Activated T-cell treated with anti-CD3 and anti-CD28 coated beads, Interleukin-2, amount 50 U/mL, for 1 hour (primary cell): ENCODE measurements at places on chromosomes 13 and 19.
A peak's percentile ranks its signal among the peaks of the same experiment; 100 is the strongest.

- DNase-seq, result no peak
Observed at GRCh38 chr13:33927315-33927714, 109.4 kb downstream of the RFC3 start.

DNA sequence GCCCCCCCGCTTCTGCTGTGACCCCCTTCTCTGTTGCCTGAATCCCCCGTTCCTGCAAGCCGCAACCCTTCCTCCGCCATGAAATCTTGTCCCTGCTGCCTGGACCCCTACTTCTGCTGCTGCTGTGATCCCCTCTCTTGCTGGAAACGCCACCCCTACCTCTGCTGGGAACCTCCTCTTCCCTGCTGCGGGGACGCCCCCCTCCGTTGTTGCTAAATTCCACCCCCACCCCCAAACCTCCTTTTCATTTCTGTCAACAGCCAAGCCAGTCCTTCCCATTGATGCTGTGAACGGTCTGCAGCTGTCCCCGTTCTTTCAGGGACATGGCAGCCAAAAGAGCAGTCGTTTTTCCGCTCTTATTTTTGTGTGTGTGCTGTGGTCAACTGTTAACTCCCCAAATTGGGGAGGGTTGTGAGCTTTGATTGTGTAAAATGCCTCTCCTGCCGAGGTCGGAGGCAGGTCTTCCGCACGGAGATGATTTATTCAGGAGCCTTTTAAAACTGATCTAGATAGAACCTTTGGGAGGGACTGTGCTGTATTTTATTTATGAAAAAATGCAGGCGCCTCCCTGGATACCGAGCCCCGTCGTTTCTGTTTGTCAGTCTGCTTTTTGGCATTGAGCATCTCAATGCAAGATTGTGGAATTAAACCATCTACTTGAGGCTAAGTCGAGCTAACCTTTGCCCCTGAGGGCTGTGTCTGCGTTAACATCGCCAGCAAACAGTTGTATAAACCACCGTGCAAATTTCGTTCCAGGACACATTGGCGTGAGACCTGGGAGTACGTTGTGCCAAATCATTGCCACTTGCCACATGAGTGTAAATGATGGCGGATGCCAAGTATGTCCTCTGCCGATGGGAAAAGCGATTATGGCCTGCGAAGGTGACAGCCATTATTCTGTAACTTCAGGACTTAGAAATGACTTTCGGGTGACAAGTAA lies 27.9 kb upstream of the NDUFS7 start:
- peak; percentile 28 for DNase-seq

DNA sequence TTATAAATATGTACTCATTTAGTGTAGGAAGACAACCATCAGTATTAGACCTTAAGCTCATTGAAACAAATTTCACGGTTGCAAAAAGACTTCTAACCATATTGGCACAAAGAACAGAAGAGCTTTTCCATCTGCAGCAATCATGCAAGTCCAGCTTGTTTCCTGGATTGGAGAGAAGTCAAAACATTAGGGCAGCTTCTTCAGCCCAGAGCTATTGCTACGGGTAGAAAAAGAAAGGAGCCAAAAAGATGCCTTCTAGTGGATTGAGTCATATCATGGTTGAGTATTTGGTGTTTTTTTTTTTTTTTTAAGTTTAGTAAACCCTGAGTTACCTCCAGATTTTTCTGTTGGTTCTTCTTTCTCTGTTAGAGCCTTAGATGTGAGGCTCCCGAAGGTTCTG lies 99.8 kb downstream of the WDFY2 start:
- no peak for DNase-seq

GRCh38 chr19:41566001-41566400 lies 10.0 kb upstream of the CEACAM21 start:
- no peak for DNase-seq

DNA sequence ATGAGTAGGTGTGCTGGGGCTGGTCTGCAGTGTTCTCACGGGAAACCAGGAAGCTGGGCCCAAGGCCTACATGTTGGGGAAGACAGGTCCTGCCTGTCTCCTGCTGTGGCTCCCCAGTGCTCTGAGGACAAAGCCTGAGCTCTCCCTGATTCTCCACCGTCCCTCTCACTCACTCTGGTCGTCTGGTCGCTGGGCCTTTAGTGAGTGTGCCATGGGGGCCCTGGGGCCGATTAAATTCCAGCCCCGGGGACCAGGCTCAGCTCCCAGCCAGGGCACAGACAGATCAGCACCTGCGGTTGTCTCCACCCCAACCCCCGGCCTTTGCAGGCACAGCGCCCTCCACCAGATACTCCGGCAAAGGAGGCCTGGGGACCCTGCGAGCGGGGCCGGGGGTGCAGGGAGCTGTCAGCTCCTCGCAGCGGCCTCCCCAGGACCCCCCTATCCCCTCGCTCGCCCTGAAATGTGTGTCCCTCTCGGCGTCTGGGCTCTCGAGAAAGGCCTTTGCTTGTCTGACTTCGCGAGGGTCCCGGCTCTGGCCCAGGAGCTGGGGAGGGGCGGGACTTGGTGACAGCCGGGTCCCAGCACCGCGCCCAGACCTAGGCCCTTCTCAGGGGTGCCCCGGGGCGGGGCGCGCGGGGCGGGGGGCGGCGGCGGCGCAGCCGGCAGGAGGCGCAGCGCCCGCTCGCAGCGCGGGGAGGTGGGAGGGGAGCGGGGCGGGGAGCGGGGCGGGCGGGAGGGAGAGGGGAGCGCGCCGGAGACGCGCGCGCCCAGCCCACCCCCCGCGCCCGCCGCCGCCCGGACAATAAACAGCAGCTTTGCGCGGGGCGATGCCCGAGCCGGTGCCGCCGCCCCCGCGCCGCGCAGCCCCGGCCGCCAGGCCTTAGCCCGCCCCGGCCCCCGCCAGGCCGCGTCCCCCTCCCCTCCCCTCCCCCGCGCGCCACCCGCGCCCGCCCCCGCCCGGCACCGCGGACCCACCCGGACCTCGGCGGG lies at the start of gene PALM:
TSS of gene PALM (plus strand) at position 782 of the 990 bp plus-strand sequence. CDS start 212 bp downstream, outside the sequence.
- no peak for DNase-seq

DNA sequence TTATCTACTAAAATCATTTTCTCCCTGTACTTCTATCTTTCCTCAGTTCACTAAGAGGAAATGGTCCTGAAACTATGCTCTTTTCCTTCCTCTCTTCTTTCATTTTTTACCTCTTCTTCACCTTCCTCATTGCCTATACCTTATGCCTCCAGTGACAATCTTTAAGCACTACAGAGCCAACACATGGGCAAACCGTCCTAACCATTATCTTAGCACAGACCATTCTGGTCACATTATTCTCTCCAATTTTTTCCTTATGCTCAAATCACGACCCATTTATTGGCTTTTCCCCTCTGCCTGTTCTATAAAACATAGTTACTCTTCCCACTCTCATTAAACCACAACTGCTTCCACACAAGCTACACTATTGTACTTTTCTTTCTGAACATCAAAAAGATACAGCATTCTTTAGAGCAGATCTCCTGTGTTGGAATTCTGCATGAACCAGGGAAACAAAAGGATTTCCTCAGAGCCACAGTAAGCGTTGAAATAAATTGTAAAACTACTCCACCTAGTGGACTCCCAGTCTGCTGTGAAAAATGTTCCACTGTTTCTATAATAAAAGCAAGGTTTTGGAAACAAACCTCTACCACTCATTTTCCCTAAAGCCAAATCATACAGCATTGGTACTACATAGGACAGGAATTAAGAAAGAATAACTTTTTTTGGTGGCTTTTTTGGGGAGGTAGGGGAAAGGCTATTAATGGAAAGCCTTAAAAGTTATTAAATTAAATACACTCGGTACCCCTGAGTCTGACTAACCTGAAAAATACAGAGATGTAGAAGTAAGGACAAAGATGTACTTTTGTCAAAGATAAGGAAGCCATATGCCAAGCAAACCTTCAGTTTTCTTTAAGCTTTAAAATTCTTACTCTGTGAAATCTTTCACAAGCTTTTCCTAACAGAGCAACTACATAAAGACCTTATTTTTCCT lies 19.5 kb downstream of the NUFIP1 start:
- DNase-seq, result no peak

GRCh38 chr13:93714171-93714570 lies 487.6 kb downstream of the GPC6 start:
- no peak for DNase-seq

GRCh38 chr13:101217086-101217485 lies 199.2 kb downstream of the NALCN start:
- no peak for DNase-seq

- DNase-seq, result no peak
Observed at GRCh38 chr13:106850973-106851650, 283.2 kb upstream of the ARGLU1 start.

- DNase-seq, result no peak
Observed at GRCh38 chr13:31611214-31611613, 128.1 kb upstream of the RXFP2 start.

- DNase-seq, result no peak
Observed at GRCh38 chr19:51380379-51380778, 7.4 kb downstream of the LIM2 start.

- DNase-seq, result no peak
Observed at GRCh38 chr13:25738342-25739196, 313.2 kb downstream of the SHISA2 start.

DNA sequence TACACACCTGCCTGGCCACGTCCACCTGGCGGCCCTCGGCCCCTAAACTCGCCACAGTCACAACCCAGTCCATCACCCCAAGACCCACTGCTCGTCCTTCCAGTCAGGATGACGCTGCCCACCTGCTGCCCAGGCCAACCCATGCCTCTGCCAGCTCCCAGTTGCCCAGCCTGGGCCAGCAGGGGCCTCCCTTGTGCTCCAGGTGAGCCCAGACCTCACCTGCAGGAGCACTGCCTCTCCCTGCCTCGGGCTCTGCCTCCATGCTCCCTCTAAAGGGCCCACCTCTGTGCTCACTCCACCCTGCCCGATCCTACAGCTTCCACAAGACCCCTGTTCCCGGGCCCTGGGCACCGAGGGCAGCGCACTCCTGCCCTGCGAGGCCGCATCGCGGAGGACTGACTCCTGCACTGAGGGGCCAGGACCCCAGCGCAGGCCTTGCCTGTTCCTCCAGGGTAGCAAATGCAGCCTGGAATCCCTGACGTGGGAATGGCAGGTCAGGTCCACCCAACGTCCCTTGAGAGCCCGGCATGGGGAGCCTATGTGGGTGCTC lies 8.0 kb upstream of the CACTIN start:
- no peak for DNase-seq

DNA sequence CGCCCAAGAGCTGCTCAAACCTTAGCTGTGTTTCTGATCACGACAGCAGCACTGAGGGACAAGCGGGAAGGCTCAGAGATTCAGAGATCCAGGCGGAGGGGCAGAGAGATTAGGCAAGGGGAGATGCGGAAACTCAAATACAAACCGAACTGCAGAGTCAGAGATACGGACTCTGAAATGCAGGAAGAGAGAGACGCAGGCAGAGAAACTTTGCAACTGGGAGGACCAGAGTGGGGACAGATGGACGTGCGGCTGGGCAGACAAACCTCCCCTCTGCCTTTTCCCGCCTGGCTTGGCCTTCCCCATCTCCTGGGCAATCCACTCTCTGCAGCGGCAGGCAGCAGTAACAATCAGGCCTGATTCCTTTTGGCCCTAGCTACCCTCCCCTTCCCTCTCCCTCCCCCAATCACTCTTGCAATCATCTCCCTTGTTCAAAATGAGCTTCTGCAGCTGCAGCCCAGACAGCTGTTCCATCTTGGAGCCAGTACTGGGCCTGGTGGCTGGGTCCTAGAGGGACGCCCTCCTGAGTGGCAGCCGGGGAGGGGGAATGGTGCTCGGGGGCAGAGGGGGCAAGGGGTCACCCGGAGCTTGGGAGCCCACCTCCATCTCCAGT lies 29.7 kb downstream of the OLFM2 start:
- DNase-seq, result no peak

DNA sequence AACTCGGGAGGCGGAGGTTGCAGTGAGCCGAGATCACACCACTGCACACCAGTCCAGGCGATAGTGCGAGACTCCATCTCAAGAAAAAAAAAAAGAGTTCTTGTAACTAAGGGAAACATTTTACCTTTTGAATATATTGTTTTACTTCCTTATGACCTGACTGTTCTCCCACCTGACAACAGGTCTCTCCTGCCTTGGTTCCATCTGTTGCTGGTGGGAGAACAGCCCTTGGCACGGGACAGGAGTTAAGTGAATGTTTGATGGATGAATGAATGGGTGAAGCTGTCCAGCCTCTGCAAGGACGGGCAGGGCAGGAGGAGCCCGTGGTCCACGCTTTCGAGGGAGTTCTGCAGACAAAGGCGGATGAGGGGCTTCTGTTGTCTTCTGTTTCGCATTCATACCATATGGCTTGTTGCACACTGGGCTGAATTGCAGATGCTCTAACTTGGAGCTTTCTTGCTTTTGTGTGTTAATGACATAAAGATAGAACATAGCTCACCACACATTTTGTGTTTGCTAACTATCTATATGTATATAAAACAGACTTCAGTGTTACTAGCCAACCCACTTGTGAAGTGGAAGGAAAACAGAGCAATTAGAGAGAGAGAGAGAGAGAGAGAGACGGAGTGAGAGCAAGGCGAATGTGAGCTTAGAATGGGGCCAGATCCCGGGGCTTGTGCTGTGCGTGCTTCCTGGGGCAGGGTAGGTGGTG lies 16.2 kb upstream of the CCNE1 start:
- DNase-seq, result no peak

- peak; percentile 25 for DNase-seq
Observed at GRCh38 chr13:21075379-21076249, 14.2 kb upstream of the LATS2 start.

- DNase-seq, result no peak
Observed at GRCh38 chr13:27440408-27440807, 10.0 kb downstream of the MTIF3 start.
